ENCODE measurements at places on chromosomes 3 and 15.

- peak; percentile 79 for DNase-seq
Measured at GRCh38 chr15:83108266-83109219, 1.1 kb downstream of the TM6SF1 start.

- DNase-seq: no peak
Measured at GRCh38 chr3:126390201-126390600, 4.5 kb upstream of the CFAP100 start.

GRCh38 chr3:134655706-134656105 is 4.9 kb upstream of the KY start:
- no peak for DNase-seq

DNA sequence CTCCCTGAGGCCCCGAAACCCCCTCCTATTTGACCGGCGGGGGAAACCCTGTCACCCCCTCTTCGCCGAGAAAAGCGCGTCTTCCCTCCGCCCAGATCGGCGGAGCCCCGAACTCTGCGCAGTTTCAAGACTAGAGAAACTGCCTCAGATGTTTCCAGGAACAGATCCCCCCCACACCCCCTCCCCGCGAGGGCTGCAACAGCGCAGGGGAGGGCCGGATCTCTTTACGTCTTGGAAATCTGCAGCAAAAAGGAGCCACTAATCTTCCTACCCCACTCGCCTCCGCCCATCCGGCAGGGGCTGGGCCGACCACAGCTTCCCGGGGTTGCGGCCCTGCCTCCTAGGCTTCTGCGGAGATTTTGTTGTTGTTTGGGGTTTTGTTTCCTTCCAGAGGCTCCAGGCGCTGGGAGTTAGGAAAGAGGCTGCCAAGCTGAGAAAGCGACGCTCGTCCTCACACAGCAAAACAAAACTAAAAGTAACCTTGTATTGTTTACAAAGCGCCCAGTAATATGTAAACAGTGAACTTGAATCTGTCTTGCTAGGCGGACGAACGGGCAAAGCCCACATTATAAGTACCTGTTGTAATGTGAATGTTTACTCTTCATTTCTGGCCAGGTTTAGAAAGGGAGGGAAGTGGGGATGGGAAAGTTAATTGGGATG is 2.2 kb downstream of the FOXB1 start:
- DNase-seq: no peak

DNA sequence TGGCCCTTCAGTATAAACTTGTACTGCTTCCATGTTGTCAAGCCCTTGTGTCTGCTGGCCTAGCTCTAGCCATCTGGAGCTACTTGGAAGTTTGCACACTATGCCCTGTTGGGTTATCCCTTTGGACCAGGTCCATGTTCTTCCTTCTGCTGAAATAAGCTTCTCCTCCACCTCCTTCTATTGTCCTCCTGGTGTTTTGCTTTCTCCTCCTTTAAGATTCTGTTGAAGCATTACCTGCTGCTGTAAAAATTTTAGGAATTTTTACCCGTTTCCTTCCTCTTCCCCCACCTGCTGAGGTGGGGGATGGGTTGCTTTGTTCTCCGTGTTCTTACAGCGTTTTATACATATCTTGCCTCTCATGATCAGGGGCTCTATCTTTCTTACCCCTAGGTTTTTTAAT is 51.7 kb downstream of the SH3GL3 start:
- DNase-seq: no peak

DNA sequence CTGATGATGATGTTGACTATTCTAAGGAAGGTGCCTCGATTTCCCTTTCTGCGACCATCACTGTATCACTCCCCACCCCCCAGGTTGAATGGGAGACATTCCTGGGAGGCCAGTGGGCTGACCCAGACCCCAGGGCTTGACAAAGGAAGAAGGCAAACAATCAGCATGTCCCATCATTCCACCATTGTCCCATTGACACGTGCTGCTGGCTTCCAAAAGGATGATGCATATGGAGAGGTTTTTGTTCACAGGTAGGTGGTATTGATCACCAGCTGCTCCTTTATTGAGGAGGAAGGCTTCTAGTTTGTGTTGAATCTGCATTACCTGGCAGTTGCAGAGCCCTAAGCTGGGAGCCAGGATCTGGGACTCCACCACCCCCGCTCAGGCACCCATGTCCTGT is 30.4 kb downstream of the RASGRF1 start:
- no peak for DNase-seq

GRCh38 chr3:32391643-32392535 is at the start of gene CMTM7:
Gene CMTM7, plus strand, starts transcription at chr3:32391853. Its CDS starts 54 bp downstream, at chr3:32391907.
- peak; percentile 15 for DNase-seq

DNA sequence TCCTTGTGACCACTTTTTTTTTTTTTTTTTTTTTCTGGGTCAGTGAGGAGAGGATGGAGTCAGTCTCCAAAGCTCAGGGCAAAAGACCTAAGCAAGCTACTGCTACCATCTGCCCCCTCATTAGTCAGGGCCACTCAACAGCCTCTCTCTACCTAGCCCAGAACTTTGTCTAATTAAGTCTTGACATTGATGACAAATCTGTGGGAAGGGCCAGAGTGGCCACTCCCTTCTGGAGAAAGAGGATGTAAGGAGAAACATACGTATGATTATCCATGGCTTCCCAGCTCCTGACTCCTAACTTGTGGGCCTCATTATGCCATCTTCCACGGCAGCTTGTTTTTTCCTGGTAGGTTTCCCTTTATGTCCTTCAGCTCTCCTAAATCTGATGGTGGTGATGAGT is 37.9 kb downstream of the NR1I2 start:
- no peak for DNase-seq

DNA sequence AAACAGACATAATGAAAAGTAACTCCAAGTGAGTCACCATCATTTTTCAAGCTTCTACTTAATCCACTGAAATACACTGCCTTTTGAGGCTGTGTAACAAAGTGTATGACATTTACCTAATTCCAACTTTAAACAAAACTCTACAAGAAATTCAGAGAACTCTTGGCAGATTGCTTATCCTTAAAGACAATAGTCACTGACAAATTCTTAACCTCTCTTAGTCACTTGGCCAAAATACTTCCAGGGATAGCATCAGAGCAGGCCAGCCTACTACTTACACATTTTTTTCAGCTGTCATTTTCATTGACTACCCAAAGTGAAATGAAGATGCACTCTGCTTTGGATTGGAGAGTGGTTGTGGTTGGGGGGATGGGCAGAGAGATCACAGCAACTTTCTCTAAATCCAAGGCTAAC is 3.6 kb downstream of the WWTR1 start:
- no peak for DNase-seq

GRCh38 chr3:197511853-197512635 is 43.7 kb downstream of the BDH1 start:
- no peak for DNase-seq

DNA sequence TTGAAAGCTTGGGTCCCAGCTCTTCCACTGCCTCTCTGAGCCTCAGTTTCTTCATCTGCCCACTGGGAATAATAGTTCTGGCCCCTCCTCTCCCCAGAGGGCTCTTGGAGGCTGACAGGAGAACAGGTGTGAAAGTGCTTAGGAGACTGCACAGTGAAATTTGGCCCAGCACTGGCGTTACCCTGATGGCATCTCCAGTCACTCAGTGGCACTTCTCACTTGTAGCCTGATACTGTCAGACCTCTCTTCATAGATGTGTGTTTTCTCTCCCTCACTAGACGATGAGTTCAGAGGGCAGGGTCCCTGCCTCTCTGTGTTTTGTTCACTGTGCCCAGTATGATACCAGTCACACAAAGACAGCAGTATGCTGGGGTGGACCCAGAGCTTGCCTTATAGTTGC is 22.2 kb upstream of the IGDCC3 start:
- DNase-seq: no peak

DNA sequence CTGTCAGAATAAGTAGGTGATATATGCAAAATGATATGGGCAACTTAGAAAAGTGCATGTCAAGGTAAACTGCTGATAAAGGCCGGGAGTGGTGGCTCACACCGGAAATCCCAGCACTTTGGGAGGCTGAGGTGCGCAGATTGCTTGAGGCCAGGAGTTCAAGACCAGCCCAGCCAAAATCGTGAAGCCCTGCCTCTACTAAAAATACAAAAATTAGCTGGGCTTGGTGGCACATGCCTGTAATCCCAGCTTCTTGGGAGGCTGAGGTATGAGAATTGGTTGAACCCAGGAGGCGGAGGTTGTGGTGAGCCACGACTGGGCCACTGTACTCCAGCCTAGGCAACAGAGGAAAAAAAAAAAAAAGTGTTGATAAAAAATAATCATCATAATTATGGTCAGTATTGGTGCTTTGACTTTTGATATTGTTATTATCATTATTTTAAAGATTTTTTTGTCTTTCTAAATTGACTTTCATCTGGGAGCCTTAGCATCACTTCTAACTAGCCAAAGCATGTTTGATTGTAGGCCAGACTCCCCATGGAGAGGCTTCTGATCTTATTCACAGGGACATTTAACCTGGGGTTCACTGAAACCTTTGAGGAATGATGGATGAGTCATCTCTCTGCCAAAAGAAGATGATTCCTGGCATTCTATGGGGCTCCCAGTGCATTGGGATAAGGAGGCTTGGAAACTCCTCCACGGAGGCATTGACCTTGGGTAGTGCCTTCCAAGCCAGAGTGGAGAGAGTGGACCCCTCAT is 5.6 kb downstream of the ZBTB38 start:
- no peak for DNase-seq
